ENCODE measurements at places on chromosomes 3 and 15.

DNA sequence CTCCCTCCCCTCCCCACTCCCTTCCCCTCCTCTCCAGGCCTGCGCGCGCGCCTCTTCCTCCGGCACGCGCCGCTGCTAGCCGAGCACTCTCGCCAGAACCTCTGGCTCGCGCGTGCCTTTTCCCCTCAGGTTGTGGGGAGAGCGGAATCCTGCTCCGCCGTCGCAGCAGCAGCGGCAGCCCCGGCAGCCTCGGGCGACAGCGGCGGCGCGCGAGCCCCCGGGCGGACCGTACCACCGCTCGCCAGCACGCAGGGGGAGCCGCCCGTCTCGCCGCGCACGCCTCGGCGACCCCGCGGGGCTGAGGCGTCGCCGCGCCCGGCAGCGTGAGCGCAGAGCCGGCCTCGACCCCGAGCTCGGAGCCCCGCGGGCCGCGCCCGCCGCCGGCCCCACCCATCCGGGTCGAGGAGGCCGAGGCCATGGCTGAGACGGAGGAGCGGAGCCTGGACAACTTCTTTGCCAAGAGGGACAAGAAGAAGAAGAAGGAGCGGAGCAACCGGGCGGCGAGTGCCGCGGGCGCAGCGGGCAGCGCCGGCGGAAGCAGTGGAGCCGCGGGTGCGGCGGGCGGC is at the start of gene CDV3:
Gene CDV3, plus strand, starts transcription at position 58 of the 566 bp plus-strand sequence. Its CDS starts 359 bp downstream, at position 417.
- DNase-seq: peak; percentile 27

- DNase-seq: no peak
These were observed 32.9 kb downstream of the CD200R1L start for GRCh38 chr3:112813723-112814171.

DNA sequence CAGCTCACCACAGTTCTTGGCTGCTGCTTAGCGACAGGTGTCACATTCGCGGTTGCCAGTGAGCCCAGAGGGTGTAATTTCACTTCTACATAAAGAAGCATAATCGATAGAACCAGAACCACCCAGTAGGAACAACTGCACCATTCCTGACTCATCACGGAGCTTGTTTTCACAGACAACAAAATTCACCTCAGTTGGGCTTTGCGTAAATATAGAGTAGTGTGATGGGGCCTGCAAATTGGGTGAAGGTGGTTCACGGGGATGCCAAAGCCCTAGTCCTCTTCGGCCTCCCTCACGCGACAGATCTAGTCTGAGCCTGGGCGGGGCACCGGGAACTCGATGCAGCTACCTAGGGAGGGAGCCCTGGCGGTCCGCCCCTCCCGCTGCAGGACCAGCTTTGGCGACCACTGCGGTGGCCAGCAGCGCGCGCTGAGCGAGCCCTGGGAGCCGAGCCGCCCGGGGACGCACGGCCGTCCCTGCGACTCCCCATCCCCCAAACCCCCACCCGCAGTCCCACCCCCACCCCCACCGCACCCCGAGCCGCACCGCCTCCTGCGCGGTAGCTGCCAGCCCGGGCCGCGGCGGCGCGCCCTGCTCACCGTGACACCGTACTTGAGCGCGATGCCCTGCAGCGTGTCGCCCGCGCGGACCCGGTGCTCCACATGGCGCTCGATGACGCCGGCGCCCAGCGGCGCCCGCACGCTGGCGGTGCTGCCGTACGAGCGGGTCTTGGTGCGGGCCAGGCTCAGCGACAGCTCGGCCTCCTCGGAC is 519 bp downstream of the LYSMD2 start:
- DNase-seq: no peak

- DNase-seq: peak; percentile 21
These were observed 547 bp downstream of the NUP210 start for GRCh38 chr3:13419505-13420044.

DNA sequence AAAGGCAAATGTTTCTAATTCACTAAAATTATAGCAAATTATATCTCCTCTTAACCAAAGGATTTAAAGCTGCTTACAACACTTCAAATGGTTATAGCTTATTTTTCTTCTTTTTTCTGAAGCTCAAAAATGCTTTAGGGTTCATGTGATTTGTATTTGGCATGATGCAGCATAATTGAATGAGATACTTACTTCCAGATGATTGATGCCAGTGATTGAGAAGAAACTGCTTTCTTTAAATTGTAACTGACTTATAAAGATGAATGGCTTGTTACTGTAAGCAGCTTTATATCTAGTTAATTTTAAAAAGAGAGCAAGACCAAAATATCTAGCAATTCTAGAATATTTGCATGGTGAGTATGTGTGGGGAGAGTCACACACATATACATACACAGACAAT is 270.7 kb upstream of the THRB start:
- no peak for DNase-seq

GRCh38 chr15:58313810-58314592 is 117.8 kb upstream of the LIPC start:
- no peak for DNase-seq

DNA sequence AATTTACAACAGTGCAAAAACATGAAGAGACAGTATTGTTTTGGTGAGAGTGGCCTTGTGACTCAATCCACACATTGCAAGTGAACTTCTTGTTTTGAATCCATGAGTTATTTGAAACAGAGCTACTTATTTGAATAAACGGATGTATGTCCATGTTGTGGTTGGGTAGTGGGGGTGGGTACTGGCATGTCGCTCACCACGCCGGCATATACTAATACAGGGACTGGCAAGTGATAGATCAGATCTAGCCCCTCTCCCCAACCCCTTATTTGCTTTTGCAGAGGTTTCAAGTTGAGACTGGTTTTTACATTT is 83.8 kb downstream of the EDEM1 start:
- DNase-seq: no peak

DNA sequence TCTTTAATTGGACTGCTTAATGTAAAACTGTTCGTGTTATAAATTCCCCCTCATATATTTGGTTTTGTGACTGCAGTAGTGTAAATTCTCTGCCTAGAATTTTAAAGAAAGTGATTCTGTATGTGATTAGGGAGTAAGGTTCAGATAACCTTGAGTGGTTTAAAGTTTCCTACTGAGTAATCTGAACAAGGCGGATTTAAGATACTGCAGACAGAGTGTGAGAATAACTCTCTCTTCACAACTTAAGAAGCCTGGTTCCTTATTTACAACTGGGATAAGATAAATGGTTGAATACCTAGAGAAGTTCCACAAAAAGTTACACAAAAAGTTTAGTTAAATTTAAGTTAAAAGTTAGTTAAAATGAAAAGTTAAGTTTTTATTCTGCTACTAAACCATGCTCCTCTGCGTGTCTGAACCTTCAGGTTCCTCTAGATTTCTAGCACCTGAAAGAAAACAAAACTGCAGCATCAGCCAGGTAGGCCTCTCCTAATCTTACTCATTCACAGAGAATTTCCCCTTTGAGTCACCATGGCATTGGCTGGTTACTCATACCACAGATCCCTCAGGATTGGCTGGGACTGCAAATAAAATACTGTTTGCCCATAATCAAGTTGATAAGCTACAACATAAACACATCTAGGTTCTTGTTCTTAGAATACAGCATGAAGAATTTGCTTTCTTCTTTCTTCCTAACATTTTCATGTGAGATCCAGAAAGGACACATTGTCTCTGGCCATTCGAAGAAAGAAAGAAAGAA is at the start of gene ARL14:
Gene ARL14, plus strand, starts transcription at position 614 of the 757 bp plus-strand sequence. CDS start 187 bp downstream, outside the sequence.
- DNase-seq: no peak

DNA sequence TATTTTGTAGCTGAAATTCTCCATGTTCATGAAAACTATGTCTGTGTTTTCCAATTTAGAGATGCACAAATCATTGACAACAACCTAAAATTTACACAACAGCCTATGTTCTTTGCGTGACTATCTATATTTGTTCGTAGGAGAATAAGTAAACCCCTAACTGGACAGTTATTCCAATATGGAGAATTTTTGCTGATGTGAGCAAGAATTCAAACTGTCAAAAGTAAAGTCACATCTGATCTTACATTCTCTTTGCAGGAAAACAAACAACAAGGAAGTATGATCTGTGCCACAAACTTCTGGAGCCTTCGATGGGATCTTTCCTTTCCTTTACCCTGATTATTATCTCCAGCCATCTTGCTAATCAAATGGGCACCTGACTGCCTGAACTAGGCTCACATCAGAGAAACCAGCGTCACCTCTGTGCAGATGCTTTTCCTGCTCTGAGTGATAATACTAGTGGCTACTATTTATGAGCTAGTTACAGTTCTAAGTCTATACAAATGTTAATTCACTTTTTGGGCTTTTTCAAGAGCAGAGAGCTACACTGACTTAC is 18.3 kb upstream of the KCNMB3 start:
- DNase-seq: no peak

DNA sequence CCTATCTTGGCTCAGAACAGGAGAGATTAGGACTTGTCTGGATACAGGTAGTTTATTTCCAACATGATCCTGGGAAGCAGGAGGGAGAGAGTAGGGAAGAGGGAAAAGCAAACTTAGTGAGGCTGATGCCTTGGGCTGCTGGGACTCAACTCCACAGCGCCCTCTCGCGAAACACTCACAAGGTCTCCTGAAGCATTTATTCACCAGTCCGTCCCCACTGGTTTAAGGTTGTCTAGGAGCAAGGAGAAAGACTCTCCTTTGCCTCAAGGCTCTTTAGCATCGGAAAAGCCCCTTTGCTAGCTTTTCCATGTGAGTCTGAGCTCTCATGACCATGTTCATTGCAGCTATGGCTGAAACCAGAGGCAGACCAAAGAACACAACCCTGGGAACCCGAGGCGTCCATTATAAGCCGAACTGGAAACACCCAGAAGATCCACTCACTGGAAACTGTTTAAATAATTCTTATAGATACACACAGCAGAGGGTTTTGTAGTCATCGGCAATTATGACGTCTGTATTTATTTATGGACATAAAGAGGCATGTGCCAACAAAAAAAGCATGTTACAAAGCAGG is 244.5 kb downstream of the CD47 start:
- no peak for DNase-seq

GRCh38 chr3:160099834-160100233 is 111.2 kb downstream of the IL12A start:
- no peak for DNase-seq
